ENCODE measurements at places on chromosomes 2 and 18.

GRCh38 chr2:21265752-21266151 is 142.0 kb downstream of the TDRD15 start:
- no peak for DNase-seq

- no peak for DNase-seq
These were observed 10.5 kb upstream of the IKZF2 start for GRCh38 chr2:213161759-213162515.

GRCh38 chr2:30978044-30978443 is 160.2 kb downstream of the GALNT14 start:
- no peak for DNase-seq

GRCh38 chr2:1791685-1792435 is 47.5 kb upstream of the PXDN start:
- DNase-seq = no peak

DNA sequence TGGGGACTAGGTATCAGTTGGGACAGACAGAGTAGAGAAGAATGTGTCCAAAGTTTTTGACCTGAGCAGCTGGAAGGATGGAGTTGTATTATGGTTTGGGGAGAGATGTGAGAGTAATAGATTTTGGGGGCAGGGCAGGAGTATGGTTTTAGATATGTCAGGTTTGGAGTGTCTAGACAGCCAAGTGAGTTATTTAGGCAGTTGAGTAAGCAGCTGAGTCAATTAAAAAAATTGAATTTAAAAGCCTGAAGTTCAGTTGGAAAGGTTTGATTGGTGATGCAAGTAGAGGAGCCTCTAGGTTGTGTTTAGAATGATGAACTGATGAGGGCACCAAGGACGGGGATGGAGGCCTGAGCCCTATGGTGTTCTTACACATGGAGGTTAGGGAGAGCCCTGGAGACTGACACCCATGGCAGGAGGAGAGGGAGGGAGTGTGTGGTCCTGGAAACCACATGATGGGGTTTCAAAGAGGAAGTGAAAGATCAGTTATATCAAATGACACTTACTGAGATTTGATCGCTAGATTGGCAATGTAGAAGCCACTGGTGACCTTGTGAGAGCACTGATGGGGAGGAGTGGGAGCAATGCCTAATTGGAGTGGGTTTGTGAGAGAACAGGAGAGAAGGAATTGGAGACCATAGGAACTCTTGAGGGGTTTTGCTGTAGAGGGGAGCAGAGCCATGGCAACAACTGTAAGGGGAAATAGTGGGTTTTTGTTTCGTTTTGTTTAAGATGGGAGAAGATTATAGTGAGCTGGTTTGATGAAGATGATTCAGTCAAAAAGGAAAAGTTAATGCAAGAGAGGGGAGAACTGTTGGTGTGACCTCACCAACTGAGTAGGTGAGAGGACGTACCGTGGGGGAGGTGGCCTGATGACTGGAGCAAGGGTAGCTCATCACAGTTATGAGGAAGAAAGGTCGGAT is 10.3 kb downstream of the ITGA6 start:
- DNase-seq = peak; percentile 52

DNA sequence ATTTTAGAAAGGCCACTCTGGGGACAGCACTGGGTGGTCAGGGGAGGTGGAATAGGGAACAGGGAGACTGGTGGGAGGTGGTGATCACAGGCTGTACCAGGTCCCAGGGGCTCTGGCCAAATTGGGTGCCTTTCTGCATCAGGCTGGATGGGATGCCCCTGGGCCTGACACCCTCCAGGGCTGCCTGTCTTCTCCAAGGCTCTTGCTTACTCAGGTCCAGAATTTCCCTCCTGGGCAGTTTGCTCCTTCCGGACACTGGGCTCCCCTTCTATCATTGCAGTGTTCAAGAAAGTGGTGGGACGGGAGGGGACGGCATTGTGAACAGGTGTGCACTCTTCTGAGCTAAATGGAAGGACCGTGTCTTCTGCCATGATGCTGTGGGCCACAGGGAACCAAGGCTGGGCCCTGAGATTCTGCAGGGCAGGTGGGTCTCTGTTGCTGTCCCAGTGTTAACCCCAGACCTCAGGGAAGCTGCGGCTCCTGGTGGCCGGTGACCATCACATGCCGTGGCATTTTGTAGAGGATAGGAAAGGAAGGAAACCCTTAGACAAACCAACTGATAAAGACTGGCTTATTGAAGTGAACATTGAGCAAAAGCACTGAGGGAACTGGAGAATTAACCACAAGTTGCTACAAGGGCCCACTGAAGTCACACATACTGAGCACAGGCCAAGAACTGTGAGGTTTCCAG is 93.7 kb upstream of the HS6ST1 start:
- no peak for DNase-seq

GRCh38 chr2:177334940-177335543 is 57.5 kb upstream of the AGPS start:
- DNase-seq = no peak

- no peak for DNase-seq
These were observed 45.9 kb upstream of the ITGA4 start for GRCh38 chr2:181411105-181411849.

DNA sequence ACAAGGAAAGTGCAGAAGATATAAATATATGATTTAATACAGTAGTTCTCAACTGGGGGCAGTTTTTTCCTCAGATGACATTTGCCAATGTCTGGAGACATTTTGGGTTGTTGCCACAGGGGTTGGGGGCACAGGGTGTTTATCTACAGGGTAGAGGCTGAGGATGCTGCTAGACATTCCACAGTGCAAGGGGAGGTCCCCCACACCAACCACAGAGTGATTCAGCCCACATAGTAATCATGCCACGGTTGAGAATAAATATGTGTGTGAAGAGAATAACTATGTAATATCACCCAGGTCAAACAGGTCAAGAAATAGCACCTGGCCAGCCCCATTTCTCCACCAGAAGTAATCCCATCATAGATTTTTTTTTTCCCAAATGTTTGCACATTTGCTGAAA is 17.9 kb downstream of the DYSF start:
- DNase-seq = no peak

- DNase-seq = no peak
These were observed 98.4 kb downstream of the EHBP1 start for GRCh38 chr2:62803961-62804360.

DNA sequence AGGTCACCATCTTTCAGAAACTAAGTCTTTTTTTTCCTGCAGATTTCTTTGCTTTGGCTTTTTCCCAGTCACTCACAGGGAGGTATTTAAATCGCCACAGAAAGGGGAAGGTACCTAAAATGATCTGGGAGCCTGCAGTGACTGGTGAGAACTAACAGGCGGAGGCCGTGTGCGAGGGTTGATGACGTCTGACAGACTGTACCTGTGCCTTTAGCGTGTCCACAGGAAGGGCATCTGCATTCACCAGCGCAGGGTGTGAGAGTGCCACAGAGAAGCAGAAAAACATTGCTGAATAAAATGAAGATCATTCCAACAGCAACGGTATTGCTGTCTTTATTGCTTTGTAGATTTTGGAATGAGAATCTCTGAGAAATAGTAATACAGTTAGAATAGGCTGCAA is 5.7 kb downstream of the CTDP1 start:
- no peak for DNase-seq

DNA sequence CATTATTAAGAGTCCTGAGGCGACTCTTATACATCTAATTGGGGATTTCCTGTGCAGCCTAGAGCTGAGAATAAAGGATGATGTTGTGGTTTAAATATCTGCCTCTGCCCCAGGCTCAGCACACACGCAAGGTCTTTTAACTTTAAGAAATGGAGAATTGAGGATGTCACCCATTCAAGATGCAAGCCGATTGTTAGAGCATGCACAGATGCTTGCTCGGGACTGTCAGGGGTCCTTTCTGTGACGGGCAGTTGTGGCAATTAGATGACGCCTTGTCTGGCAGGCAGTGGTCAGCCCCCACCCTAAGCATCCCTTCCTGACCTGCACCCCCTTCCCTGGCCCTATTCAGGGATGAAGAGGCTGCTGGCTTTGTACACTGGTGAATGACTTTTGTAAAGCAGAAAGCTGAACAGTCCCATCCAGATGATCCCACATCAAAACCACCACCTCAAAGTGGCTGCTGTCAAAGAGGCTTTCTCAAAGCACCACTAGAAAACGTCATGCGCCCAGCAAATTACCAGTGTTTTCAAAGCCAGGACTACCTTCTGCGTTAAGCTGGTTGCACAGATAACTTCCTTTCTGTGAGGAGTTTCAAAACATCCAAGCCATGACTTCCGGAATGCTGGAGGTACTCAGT is 23.7 kb downstream of the FAM178B start:
- DNase-seq = peak; percentile 68

DNA sequence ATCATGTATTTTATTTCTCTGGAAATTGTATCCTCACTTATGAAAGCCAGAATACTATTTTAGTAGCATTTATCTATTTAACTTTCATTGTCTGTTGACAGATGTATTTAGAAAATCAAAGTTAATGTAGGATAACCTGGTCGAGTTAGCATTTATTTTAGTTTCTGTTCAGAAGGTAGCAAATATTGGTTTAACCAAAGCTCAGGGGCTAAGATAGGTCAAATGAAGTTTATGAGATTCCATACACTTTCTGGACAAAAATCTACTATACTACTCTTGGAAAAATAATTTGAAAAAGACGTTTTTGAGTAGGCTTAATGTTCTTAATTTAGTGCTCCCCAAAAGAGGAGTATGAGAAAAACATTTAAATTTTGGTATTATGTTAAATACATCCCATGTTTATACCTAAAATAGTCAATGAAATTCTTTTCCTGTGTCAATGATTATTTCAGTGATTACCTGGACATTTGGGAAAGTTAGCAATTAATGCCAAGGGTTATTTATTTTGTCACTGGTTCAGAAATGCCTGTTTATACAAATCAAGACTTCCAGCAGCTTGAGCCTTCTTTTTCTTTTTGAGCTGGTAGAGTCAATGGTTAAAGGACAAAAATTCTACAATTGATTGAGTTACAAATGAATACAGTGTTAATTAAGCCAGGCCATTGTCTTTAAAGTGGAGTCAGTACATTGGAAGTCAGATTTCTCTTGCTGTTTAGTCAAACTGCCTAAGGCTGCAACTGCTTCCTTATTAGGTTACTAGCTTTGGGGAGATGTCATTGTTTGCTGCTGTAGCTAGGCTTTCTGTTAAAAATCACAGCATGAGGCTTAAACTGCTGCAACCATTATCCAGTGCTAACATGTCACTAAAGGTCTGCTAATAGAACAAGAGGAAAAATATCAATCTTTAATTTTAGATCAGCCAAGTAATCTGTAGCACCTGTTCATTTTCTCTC is 182.3 kb downstream of the CAMKMT start:
- DNase-seq = no peak

Data from activated T-cell treated with anti-CD3 and anti-CD28 coated beads for 4 hours (primary cell).